Stimulated activated CD8-positive, alpha-beta memory T cell treated with anti-CD3 and anti-CD28 coated beads, Interleukin-4, amount 100 ng/mL, for 1 hour (primary cell): ENCODE measurements at places on chromosomes 5 and 9.

DNA sequence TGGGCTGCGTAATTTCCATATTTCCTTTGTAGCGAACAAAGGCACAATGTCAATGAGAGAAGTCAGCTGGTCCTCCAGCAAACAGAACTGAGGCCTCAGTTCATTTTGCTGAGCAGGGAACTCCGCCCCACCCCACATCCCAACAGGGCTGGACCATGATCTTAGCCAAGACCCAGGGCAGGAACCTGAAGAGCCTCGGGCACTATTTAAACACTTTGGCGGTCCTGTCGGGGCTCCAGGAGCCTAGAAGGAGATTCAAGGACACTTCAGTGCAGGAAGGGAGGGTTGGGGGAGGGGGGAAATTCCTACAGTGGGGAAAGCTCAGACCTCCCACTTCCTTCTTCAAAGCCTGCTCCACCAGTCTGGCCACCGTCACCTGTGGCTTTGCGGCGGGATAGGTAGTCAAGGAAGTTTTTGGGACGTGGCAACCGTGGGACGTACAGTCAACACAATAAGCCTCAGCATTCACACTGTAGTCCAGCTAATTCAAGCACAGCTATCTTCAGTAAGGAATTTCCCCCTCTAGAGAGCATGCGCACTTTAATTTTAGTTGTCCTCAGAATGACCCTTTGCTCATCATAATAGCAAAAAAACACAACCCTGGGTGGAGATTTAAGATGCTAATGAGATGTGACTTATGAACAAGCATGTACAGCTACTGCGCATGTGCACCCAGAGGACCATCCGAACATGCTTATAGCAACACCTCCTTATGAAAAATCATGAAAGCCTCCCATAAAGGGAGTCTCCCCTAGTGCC lies 30.9 kb downstream of the S1PR3 start:
- DNase-seq: no peak

GRCh38 chr5:18720002-18720401 lies 1085.7 kb downstream of the TAF11L14 start:
- no peak for DNase-seq

DNA sequence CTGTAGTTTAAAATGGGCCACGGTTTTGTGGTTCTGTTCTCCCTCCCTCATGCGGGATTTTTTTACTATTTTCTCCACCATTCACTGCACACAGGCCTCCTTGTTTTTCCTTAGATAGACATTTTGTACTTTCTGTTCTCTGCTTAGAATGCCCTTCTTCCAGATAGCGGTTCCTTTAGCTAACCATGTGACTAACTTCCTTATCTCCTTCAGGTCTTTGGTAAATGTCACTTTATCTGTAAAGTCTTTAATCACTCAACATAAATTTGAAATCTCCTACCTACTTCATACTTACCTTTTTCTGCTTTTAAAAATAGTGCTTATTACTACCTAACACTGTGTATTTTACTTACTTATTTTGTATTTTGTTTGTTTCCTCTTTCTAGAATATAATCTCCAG lies 15.0 kb downstream of the FER start:
- DNase-seq: no peak

GRCh38 chr5:80736730-80737129 lies 81.9 kb upstream of the DHFR start:
- no peak for DNase-seq

- no peak for DNase-seq
These were observed 92.3 kb downstream of the ANKRD33B start for GRCh38 chr5:10655972-10656830.

DNA sequence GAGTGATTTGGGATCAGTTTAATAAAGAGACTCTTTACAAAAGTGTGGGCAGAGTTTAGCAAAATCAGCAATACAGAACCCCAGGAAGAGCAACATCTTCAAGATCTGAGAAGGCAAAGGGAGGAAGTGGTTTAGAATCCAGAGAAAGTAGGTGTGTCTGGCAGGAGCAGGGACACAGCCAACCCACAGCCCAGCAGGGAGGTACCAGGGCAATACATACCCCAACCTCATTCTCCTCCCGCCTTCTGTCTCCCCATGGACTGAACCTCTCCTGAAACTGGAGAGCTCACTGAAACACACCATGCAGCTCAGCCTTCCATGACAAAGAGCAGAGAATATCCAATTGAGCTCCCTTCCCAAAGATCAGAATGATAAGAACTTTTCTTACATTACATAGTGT lies 283.4 kb downstream of the PRELID2 start:
- no peak for DNase-seq

GRCh38 chr5:34857894-34858293 lies 18.9 kb downstream of the TTC23L start:
- DNase-seq: no peak

- no peak for DNase-seq
These were observed 352.4 kb upstream of the ACTBL2 start for GRCh38 chr5:57834829-57835608.

DNA sequence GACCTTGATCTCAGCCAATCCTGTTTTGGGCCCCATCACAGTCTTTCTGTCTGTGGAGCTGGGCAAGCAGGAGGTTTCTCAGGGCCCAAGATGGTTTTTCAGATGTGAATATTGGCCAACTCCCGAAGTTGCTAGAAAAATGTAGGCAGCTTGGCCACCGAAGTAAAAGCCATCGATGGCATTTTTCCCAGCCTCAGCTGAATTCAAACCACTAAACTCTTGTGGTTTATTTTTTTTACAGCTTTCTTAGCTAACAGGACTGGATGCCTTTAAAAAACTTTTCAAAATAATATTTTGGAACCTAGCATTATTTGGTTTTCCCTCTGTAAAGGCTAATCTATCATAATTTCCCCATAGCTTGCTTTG lies 102.5 kb upstream of the ERCC6L2 start:
- DNase-seq: no peak

DNA sequence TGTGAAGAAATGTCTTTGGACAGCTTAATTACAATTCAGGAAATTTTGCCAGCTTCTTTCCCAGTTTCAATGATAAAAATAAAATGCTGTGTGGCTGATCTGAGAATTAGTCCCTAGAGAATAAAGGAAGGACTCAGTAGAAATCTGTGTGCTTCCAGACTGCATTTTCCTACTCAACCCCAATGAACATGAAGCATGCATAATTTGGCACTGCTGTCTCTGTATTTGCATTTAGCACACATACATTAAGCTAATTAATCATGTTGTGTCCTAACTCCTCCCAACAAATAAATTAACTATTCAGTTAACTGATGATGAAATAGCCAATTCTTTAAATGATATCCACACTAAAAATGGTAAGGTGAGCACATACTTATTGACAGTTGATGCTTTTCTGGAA lies 380.0 kb upstream of the RORB start:
- DNase-seq: no peak

- no peak for DNase-seq
These were observed 2.4 kb downstream of the ATG12 start for GRCh38 chr5:115838885-115839518.

DNA sequence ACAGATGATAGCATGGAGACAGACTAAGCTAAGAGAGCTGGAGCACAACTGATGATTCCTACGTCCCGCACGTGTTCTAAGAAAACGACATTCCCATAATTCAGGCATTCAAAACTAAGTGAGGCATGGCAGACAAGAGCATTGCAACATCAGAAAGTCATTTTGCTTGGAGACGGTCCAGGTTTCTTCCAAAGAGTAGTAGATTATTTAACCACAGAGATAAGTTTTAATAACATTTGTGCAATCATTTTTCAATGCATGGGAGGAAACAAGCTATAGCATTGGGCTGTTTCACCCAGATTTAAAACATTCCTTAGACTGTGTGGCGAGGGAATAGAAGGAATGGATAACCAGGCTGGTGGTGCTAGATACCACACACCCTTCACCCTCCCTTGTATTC lies 117.2 kb downstream of the APBA1 start:
- no peak for DNase-seq

DNA sequence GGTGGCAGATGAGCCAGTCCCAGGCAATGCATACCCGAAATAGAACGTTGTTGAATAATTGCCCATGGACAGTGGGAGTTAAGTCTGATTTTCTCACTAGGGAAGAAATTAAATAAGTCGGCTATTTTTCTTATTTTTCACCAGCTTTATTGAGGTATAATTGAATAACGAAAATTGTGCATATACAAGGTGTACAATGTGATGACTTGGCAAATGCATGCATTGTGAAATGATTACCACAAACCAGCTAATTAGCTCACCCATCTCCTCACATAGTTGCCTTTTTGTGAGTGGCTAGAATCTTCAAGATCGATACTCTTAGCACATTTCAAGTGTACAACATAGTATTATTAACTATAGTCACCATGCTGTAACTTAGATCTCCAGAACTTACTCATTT lies 249.6 kb downstream of the ROR2 start:
- DNase-seq: no peak

- no peak for DNase-seq
These were observed 772 bp downstream of the DCAF10 start for GRCh38 chr9:37801287-37801850.

- no peak for DNase-seq
These were observed 129.5 kb upstream of the MRPS30 start for GRCh38 chr5:44679214-44679613.

DNA sequence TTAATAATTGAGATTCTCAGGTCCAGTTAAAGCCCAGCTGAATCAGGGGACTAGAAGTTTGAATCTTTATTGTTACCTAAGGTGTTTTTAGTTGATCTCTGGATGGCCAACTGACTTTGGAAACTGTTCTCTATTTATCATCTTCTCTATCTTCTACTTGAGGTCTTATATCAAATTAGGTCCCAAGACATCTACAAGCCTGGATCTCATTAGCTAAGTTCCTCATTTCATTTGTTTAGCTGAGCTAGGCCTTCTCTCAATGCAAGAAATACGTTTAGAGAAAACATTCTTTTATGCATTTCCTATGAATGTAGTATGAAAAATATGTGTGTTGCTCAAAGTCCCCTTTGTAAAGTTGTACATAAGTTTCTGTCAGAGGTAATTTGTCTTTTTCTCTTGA lies 196.6 kb downstream of the PTTG1 start:
- DNase-seq: no peak

DNA sequence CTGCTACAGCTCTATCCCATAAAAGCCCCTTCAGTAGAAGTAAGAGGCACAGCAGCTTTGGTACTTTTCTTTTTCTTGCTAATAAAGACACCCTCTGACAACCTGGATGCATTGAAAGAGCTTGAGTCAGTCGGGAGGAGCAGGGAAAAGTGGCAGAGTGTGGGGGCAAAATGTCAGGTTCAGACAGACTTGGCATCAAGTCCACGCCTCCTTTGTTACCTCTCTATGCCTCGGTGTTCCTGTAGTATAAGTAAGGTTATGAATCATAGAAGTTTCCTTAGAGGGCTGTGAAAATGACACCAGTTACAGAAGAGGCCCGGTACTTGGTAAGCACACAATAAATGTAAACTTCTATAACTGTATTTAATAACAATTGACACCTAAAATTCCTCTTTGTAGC lies 133.9 kb downstream of the ESM1 start:
- no peak for DNase-seq

- no peak for DNase-seq
These were observed 145.6 kb downstream of the HSD17B3 start for GRCh38 chr9:96156171-96156974.

GRCh38 chr9:71793386-71794105 lies 25.2 kb upstream of the CEMIP2 start:
- no peak for DNase-seq

DNA sequence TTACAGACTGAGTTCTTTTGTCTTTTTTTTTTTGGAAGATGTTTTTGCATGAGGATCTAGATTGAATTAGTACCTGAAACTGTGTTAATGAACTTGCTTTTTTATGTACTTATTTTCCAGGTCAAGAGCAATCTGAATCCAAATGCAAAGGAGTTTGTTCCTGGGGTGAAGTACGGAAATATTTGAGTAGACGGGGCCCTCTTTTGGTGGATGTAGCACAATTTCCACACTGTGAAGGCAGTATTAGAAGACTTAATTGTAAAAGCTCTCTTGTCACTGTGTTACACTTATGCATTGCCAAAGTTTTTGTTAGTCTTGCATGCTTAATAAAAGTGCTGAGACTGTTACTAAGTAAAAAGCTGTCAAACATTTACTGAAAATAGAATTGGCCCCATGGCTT lies 14.5 kb downstream of the SLC23A1 start:
- no peak for DNase-seq

DNA sequence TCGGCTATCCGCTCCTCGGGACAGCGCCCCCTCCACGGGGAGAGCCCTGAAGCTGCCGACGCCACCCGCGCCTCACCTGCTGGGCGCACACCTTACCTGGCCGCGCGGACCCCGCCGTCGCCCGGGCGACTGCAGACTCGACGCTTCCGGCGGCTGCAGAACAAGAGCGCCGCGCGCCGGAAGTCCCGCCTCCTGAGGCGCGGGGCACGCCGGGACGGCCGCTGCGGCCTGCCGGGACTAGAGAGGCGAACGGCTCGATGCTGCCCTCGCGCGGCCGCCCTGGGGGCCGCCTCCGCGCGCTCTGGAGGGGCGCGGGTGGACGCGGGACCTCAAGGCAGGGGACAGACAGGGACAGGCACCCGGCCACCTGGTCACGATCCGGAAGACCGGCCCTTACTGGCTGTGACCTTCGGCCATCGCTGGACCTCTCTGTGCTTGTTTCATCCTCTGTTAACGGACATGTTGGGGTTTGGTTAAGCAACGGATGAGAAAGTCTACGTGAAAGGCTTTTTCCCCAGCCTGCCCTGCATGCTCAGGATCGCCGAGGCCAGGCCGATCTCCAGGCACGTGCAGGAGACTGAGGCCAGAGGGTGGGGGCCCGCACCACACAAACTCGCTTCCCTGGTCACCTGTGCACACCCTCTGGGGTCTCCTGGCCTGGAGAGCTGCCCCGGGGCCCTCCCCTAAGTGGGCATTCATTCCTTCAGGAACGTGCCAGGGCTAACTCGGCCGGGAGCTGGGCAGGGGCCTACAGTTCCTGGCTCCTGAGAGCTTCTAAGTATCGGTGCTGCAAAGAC lies at the start of gene SNAPC4:
Gene SNAPC4 (minus strand): TSS at position 133 of the 797 bp plus-strand sequence. CDS start 1,742 bp downstream, outside the sequence.
- peak; percentile 74 for DNase-seq

- DNase-seq: no peak
These were observed 41.9 kb downstream of the ABCA1 start for GRCh38 chr9:104885818-104886709.

DNA sequence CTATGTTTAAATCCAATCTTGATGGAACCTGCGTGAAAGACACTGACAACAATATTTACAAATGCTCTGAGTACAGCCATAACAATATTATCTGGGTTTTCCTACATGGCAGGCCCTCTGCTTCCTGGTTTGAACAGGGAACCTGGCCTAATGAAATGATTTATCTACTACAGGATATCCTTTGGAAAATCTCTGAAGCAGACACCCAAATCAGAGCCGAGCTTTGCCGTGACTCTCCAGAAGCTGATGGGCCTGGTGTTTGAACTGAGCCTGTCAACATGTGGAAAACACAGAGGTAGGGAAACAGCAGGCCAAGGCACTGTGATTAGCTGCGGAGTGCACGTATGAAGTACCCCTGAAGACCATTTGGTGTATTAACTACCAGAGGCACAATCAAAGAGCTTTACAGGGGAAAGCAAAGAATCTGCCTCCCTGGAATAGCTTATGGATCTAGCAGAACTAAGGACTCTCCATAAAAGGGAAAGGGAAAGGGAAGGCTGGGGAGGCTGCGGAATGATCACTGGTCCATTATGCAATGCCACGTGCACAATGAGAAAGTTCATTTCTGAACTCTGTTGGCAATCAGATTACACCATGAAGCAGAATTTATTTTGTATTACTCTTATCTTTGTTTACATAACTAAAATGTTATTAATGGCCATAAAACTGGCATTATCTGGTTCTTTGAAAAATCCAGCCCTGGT lies 321.9 kb downstream of the EBF1 start:
- DNase-seq: no peak

GRCh38 chr5:122858451-122858850 lies 13.0 kb downstream of the SNX24 start:
- no peak for DNase-seq

GRCh38 chr9:19116107-19116790 lies 11.0 kb downstream of the PLIN2 start:
- DNase-seq: no peak
